Activated CD4-positive, alpha-beta memory T cell treated with anti-CD3 and anti-CD28 coated beads for 36 hours (primary cell): ENCODE measurements at places on chromosomes 12 and 14. TPM values are rescaled to one million over a fixed set of nuclear protein-coding genes. Genes with fewer than 3 reads are reported as not detected.

DNA sequence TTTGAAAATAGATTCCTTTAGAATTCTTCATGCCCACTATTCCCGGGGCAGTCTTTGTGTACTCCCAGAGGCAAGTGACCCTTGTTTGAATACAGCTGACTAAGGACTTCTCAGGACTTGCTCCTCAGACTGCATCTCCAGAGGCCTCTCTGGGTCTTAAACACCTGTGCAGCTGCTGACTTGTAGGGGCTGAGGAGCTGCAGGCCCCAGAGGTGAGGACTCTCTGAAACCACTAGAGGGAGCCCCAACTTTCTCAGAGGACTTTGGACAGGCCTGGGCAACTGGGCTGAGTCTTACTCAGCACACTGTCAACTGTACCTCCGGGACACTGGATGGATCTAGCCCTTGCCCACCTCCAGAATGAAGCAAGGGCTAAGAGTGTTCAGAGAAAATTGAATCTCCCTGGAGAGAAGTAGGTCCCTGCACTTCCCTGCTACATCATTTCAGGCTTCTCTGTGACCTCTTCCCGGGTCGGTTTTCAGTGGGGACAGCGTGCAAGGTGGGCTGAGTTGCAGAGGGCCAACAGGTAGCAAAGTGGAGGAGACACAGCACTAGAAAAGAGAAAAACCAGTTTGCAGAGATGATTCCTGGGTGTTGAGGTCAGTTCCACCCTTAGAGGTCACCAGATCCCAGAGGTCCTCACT lies 164.6 kb downstream of the TMEM117 start:
- H3K36me3 ChIP-seq = no peaks in the 10 kb centered on the region
- no peak overlapping the region for H3K27ac ChIP-seq
- H3K27me3 ChIP-seq = no peaks in the 10 kb centered on the region
- no peak overlapping the region for H3K4me3 ChIP-seq
- peak; percentile 33 for DNase-seq
- H3K4me1 ChIP-seq = no peaks in the 10 kb centered on the region

GRCh38 chr12:92654929-92655328 lies 47.9 kb upstream of the PLEKHG7 start:
- H3K36me3 ChIP-seq = no peaks in the 10 kb centered on the region
- H3K4me1 ChIP-seq = peaks cover 3% of the 10 kb centered on the region
- H3K4me3 ChIP-seq = no peak overlapping the region

DNA sequence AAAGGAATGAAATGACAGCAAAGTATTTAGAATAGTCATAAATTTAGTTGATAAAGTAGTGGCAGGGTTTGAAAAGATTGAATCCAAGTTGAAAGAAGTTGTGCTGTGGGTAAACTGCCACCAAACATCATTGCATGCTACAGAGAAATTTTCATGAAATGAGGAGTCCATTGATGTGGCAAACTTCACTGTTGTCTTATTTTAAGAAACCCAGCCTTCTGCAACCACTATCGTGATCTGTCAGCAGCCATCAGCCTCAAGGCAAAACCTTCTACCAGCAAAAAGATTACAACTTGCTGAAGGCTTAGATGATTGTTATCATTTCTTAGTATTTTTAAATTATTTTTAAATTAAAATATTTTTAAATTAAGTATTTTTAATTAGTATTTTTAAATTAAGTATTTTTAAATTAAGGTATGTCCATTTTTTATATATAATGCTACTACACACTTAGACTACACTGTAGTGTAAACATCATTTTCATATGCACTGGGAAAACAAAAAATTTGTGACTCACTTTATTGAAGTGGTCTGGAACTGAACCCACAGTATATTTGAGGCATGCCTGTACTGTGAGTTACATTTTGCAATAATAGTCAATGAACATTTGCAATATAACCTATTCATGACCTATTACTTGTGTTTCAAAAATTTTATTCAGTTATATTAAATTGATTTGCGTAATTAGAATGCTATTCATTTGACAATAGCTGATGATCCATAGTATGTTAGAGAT lies 67.2 kb upstream of the SYT1 start:
- DNase-seq = no peak
- no peak overlapping the region for H3K4me3 ChIP-seq
- no peak overlapping the region for H3K27ac ChIP-seq
- H3K4me1 ChIP-seq = no peaks in the 10 kb centered on the region
- no peaks in the 10 kb centered on the region for H3K36me3 ChIP-seq
- no peaks in the 10 kb centered on the region for H3K27me3 ChIP-seq

Gene DCN
- total RNA-seq = not detected

Gene BICD1
- 10.7 TPM for total RNA-seq

DNA sequence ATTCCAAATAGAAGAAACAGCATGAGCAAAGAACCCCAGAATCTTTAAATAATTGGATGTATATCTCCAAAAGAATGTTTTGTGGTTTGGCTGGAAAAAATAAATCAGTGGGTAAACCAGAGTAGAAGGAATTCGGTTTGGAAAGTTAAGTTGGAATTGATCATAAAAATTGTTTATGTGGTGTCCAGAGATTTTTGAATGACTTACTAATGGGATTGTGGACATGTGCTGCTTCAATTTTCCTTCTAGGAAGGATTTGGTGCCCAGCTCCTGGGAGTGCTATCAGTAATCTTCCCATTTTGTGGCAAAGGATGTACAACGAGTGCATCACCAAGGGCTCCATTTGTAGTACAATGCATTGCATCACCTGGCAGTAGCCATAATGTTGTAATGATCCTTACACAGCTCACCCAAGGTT lies 224.8 kb downstream of the SLC16A7 start:
- no peaks in the 10 kb centered on the region for H3K27me3 ChIP-seq
- H3K36me3 ChIP-seq = no peaks in the 10 kb centered on the region
- H3K27ac ChIP-seq = no peak overlapping the region
- H3K4me1 ChIP-seq = no peaks in the 10 kb centered on the region

DNA sequence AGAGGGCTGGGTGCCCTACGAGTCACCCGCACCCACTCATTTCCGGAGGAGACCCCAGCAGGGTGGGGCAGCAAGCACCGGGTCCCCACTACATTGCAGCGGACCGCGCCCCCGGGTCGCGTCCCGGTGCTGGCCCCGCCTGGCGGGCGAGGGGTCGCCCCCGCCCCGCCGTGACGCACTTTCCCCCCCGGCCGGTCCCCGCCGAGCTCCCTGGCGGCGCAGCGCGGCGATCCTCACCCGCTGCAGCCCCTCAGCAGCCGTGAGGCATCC lies 106.1 kb downstream of the PRICKLE1 start:
- H3K27ac ChIP-seq = no peak overlapping the region
- peak overlapping the region; percentile 76 for H3K4me3 ChIP-seq
- peaks cover 2% of the 10 kb centered on the region for H3K36me3 ChIP-seq
- peaks cover 58% of the 10 kb centered on the region for H3K27me3 ChIP-seq

GRCh38 chr12:91413581-91414546 lies 231.2 kb upstream of the DCN start:
- no peaks in the 10 kb centered on the region for H3K36me3 ChIP-seq
- peaks cover 4% of the 10 kb centered on the region for H3K27me3 ChIP-seq
- no peak for DNase-seq
- H3K27ac ChIP-seq = no peak overlapping the region

- H3K27me3 ChIP-seq = no peaks in the 10 kb centered on the region
- H3K36me3 ChIP-seq = no peaks in the 10 kb centered on the region
- H3K4me1 ChIP-seq = peaks cover 87% of the 10 kb centered on the region
- peak; percentile 36 for DNase-seq
- H3K27ac ChIP-seq = peak overlapping the region; percentile 47
Measured at GRCh38 chr14:55336691-55337090, 65.5 kb downstream of the FBXO34 start.

Gene OTX2
- not detected for total RNA-seq

DNA sequence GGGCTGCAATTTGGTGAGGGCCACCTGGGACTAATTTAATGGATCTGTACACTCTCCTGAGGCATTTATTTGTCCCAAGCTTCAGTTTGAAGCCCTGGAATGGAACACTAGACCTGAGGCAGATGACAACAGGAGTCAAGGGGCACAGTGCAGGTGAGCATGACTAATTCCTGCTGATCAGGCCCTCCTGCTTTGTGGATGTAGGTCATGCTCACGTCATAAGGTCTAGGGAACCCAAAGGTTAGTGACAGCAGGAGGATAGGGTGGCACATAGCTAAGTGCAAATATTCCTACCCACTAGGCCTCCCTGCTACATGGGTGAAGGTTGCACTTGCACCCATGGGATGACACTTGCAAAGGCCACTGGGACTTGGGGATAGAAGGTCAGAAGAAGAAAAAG lies 30.8 kb downstream of the SDR9C7 start:
- H3K36me3 ChIP-seq = peaks cover 11% of the 10 kb centered on the region
- no peaks in the 10 kb centered on the region for H3K4me1 ChIP-seq
- no peak for DNase-seq
- no peak overlapping the region for H3K27ac ChIP-seq
- H3K27me3 ChIP-seq = no peaks in the 10 kb centered on the region

DNA sequence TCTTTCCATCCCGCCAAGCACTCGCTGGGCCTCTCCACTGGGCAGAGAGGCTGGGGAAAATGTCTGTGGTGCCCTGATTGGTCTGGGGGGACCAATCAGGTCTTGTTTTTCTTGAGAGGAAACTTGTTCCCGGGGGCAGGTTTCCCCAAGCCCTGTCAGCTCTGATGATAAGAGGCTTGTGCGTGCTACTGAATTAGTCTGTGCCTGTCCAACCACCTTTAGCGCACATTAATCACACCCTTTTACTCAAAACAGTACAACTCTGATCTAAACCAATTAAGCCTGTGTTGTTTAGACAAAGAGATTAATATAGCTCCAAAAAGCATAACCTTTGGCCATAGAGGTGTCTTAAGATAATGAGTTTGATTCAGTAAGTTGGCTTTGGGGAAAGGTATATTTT lies 580.4 kb downstream of the VRK1 start:
- no peaks in the 10 kb centered on the region for H3K27me3 ChIP-seq
- peaks cover 70% of the 10 kb centered on the region for H3K4me1 ChIP-seq
- DNase-seq = peak; percentile 14
- H3K27ac ChIP-seq = no peak overlapping the region

Gene TCL1B
- total RNA-seq = not detected

DNA sequence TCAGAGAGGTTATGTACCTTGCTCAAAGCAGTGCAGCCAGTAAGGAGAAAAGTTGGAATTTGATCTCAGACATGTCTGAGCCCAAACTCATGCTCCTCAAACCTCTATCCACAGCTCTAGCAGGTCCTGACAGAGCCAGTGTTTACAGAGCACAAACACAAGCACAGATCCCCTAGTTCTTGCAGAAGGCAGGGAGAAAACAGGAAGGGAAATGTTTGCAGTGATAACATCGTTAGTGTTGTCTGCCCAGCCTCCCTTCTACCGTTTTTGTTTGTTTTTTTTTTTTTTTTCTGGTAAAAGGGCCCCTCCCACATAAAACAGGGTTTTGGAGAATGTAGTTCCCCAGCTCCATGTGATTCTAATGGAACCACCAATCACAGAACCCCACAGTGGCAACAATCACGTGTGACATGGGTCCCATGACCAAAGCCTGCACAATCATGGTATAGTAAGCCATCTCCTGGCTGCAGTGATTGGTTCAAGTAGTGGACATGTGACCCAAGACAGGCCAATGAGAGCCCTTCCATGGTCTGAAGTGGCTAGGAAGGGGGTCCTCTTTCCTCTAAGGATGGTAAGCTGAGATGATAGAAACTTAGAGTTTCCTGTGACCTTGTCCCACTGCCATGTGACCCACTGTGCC lies 513.4 kb downstream of the MED13L start:
- H3K4me1 ChIP-seq = no peaks in the 10 kb centered on the region
- no peak overlapping the region for H3K27ac ChIP-seq
- no peaks in the 10 kb centered on the region for H3K36me3 ChIP-seq
- H3K27me3 ChIP-seq = peaks cover 2% of the 10 kb centered on the region
- no peak overlapping the region for H3K4me3 ChIP-seq

- no peak overlapping the region for H3K4me3 ChIP-seq
- H3K4me1 ChIP-seq = no peaks in the 10 kb centered on the region
- H3K27ac ChIP-seq = no peak overlapping the region
- no peak for DNase-seq
- H3K27me3 ChIP-seq = no peaks in the 10 kb centered on the region
- H3K36me3 ChIP-seq = no peaks in the 10 kb centered on the region
Measured at GRCh38 chr12:88361493-88361892, 218.8 kb downstream of the KITLG start.

DNA sequence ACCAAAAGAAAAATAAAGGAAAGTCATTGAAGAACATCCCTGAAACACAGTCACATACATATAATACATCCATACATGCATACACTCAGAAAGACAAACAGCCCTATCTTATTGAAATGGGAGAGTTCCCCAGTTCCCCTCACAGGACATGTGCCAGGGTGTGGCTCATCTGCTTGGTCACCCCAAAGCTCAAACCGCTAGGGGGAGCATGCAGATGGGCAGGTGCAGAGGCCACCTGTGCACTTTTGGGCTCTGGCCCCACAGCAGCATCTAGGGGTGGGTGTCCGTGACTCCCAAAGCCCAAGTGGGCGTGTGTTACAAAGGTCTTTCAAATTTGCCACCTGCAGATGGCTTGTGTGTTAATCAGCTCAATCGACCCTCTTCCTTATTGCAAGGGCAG lies 75.2 kb downstream of the CMAS start:
- no peak overlapping the region for H3K4me3 ChIP-seq
- peak; percentile 62 for DNase-seq
- no peaks in the 10 kb centered on the region for H3K27me3 ChIP-seq
- H3K4me1 ChIP-seq = peaks cover 4% of the 10 kb centered on the region
- peaks cover 2% of the 10 kb centered on the region for H3K36me3 ChIP-seq

DNA sequence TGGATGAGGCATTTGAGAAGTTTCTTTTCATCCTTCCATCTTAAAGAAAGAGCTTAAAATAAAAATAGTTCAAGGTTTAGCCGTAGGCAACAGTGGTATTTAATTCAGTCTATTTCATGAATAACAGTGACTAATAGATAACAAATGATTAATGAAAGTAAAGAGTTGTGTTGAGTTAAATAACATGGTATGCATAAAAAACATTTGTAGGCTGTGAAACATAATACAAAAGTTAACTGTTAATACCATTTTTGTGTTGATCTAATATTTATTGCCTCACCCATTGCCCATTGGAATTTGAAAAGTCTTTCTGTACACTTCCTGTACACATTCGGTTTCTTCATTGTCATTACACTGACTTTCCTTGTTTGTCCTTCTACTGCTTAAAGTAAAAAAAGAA lies 108.6 kb upstream of the PDE3A start:
- no peak overlapping the region for H3K27ac ChIP-seq
- H3K4me3 ChIP-seq = no peak overlapping the region
- H3K27me3 ChIP-seq = no peaks in the 10 kb centered on the region
- no peaks in the 10 kb centered on the region for H3K4me1 ChIP-seq

Gene LLPH
- total RNA-seq = 31.2 TPM

GRCh38 chr14:105126981-105127329 lies 41.6 kb downstream of the JAG2 start:
- H3K27ac ChIP-seq = no peak overlapping the region
- peaks cover 7% of the 10 kb centered on the region for H3K27me3 ChIP-seq
- no peak for DNase-seq
- no peak overlapping the region for H3K4me3 ChIP-seq

Gene DNAJC22
- total RNA-seq = not detected

Gene PSEN1
- total RNA-seq = 31.6 TPM

GRCh38 chr12:34406996-34407300 lies 384.7 kb downstream of the ALG10 start:
- peak; percentile 5 for DNase-seq
- H3K27ac ChIP-seq = no peak overlapping the region
- no peak overlapping the region for H3K4me3 ChIP-seq
- no peaks in the 10 kb centered on the region for H3K36me3 ChIP-seq
- H3K4me1 ChIP-seq = no peaks in the 10 kb centered on the region

Gene CRACR2A
- 19.1 TPM for total RNA-seq

Gene ZNF26
- total RNA-seq = 10.8 TPM

Gene AMHR2
- not detected for total RNA-seq

Gene KCNJ8
- total RNA-seq = not detected
